ENCODE measurements at places on chromosomes 1 and 21.

DNA sequence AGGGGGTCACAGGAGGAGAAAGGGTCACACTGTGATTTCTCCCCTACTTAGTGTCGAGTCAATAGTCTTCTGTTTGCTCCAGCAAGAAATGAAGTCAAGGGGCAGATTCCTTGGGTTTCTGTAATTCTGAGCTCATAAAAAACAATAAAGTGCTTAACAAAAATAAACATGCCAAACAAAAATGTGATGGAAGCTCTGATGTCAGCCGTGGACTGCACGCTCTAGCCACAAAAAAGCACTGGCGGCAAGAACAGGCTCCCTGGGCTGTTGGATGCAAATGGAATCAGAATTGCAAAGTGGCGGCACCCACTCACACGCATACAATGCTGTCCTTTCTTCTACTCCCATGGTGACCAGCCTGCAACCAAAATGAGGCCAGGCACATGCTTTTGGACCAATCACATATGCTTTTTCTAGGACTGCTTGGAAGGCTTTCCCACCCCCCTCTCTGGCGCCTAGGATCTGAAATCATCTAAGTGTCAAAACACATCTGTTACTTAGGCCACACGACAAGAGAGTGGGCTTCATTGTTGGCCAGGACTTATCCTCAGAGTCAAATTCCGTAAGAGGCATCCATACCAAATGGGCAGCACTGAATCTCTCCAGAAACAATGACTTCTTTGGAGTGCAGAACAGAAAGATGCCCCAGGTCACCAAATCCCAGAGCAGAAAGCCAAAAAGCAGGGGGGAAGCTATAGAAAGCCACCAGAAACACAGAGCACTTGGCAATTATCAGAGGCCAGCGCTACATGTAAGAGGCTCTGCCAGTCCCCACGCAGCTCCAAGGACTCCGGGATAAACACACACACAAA, 9.2 kb downstream of the C1orf198 start:
- DNase-seq: peak; percentile 81

GRCh38 chr1:16006552-16007485, 2.8 kb downstream of the SRARP start:
- peak; percentile 53 for DNase-seq

GRCh38 chr1:22056936-22057335, 4.4 kb downstream of the CDC42 start:
- DNase-seq: no peak

DNA sequence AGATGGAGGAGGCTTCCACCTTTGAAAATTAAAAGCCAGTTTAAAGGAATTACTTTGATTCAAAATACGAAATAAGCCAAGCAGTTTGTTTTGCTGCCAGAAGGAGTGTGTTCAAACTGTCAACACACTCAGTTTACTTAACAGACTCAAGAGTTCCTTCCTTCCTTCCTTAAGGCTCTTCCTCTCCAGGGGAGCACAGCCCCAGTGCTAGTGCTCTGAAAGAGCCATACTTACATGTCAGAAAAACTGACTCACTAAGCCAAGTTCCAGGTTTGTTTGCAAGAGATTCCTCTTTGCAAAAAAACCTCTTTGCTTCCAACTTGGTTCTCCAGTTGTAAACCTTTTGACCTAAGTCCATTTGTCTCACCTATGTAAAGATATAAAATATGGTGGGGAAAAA, 14.3 kb downstream of the SETD4 start:
- no peak for DNase-seq

DNA sequence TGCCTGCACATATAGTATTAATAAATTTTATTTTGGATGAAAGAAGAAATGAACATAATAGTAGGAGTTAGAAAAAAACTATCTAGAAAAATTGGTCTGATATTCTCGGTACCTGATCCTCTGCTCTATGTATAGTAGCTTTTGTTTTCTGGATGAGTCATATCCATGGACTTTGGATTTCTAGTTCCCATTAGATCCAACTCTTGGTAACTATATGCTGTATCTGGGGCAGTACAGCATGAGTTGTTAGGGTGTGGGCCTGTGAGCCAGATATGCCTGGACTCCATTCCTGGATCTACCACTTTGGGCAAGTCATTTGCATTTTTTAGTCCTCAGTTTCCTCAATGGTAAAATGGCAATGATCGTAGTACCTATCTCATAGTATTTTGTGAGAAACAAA, 372.2 kb upstream of the PKN2 start:
- no peak for DNase-seq

GRCh38 chr1:242448910-242449645, 75.4 kb downstream of the PLD5 start:
- DNase-seq: no peak

DNA sequence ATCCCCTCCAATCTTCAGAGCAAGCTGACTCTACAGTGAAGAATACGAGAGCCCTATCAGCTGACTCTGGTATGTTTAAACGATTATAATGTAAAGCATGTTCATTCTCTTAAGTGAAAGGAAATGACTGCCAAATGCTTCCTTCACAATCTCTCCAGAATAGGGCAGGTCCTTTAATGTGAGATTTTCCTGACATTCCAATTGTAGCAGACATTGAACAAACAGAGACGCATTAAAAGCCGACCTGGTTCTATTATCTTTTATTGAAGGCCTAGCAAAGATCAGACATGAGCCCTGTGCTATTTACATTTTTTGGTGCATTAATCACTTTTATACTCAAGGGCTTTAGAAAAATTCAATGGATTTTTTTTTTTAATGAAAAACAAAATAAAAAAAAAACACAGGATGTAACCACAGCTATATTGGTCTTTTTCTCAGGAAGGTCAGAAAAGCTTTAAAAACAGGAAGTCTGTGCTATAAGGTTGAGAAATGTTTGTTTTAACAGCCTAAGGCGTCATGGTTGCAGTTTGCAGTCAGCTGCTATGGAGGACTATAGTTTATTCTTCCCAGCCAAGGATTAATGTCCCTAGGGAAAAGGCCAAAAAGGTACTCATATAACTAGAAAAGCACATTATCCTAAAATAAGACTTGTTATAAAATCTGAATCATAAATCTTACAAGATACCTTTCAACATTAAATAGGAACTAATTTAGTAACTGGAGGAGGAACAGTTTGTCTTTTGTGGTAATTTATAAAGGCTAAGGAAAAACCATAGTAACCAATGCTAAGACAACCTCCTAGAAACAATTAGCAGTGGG, 104.8 kb downstream of the RERE start:
- DNase-seq: peak; percentile 80

- no peak for DNase-seq
Observed at GRCh38 chr1:87089070-87089736, 174.8 kb downstream of the HS2ST1 start.

- DNase-seq: no peak
Observed at GRCh38 chr1:19044975-19045831, 88.7 kb upstream of the IFFO2 start.

GRCh38 chr21:17554679-17555465, 42.0 kb downstream of the CXADR start:
- DNase-seq: no peak

DNA sequence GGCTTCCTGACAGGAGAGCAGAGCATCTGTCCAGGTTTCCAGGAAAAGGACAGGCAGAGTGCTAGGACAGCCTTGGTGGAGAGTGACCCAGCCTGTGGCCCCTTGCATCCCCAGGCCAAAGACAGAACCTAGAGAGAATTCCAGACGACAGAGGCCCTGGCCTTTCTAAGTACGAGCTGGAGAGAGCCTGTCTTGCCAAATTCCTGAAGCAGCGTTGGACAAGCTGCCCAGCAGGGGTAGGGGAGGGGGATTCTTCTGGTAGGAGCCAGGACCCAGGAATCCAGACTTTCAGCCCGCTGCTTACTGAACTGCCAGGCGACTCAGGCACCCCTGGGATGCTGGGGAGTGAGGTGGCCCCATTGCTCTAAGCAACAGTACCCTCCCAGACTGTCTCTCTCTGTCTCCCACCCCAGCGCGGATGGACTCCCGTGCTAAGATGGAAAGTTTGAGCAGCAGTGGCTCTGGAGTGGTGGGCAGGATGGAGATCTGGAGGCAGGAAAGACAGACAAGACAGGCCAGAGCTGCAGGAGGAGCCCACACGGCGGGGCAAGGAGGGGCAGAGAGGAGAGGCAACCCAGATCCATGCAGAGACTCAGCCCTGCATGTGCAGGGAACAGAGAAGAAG, 8.8 kb upstream of the PEAR1 start:
- DNase-seq: no peak

- no peak for DNase-seq
Observed at GRCh38 chr1:230282157-230282556, 144.0 kb downstream of the PGBD5 start.

- no peak for DNase-seq
Observed at GRCh38 chr1:28162151-28162550, 14.3 kb downstream of the PTAFR start.

GRCh38 chr1:218874313-218874712, 299.4 kb upstream of the LYPLAL1 start:
- DNase-seq: no peak

Data from HFFc6 (cell line).